ENCODE measurements at places on chromosomes 6 and 20.

GRCh38 chr20:19071446-19071725 lies 141.1 kb upstream of the SLC24A3 start:
- DNase-seq = no peak

GRCh38 chr20:62977613-62978560 lies 25.4 kb downstream of the SLC17A9 start:
- peak; percentile 85 for DNase-seq

GRCh38 chr6:36120539-36120938 lies 9.8 kb upstream of the MAPK13 start:
- DNase-seq = peak; percentile 87

- no peak for DNase-seq
These were observed 28.9 kb downstream of the CNKSR3 start for GRCh38 chr6:154481521-154482013.

DNA sequence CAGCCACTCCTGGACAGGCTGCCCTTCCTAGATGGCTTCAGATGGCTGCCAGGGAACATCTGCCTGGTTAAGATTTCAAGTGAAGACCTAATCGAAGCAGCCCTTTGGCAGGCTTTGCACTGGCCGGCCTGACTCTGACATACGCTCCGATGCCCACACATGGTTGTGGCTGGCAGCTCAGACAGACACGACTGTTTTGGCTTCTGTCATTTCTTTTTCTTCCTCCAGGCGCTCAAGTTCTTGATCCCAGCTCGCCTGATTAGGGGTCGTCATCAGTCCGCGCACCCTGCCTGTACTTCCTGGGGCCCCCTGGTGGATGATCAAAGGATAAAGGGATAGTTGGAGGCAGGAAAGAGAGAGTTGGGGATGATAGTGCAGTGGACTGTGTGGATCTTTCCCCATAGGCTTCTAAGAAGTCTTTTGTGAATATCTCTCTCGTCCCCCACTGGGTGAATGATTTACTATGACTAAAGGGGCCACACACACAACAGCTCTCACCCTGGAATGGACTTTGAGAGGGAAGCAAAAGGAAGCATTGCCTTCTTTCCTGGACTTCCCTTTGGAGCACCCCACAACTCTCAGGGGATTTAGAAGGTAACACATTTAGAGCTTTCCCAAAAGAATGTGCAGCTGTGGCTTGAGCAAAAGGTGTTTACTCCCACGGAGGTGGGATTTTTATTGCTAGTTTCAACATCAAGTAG lies 21.4 kb upstream of the TRAM2 start:
- DNase-seq = no peak

GRCh38 chr6:79421707-79422484 lies 115.3 kb downstream of the LCA5 start:
- no peak for DNase-seq

GRCh38 chr6:4902363-4902762 lies 101.5 kb downstream of the RPP40 start:
- no peak for DNase-seq

GRCh38 chr20:49590163-49591017 lies 22.5 kb upstream of the PTGIS start:
- DNase-seq = no peak

DNA sequence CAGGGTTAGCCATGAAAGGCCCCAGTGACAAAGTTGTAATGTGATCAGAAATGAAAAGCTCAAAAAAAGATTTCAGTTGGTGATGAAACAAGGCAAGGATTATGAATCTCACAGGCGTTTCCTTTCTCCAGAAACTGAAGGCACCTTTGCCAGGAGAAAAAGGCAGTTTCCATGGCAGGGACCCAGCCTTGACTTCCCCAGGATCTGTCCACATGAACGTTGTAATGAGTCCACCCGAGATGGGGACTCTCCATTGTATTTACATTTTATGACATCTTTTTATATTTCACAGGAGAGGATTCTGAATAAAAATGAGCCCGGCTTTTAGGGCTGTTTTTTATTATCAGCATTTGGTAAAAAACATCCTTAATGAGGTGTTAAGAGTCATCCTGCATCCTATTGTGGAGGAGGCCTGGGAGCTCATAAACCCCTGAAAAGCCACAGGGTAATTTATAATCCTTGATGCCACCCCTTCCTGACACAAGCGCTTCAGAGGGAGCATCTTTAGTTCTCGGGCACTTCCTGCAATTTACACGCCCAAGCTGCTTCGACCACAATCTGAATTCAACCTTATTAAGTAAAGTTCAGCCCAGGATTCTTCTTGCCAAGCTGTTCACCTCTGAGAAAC lies 74.1 kb upstream of the SALL4 start:
- DNase-seq = no peak

Measured in activated CD4-positive, alpha-beta memory T cell treated with anti-CD3 and anti-CD28 coated beads, Interleukin-2, amount 10 ng/mL, durations not matched to agents 7 days and 5 days (primary cell).